SJSA1 (cell line): ENCODE measurements at places on chromosomes 6 and 20.

- H3K27ac ChIP-seq = no peak overlapping the region
- H3K27me3 ChIP-seq = no peaks in the 10 kb centered on the region
- H3K4me3 ChIP-seq = peak overlapping the region; percentile 14; the same call in 1 of the 2 replicates
- no peak for DNase-seq
- H3K4me1 ChIP-seq = peaks cover 19% of the 10 kb centered on the region
Measured at GRCh38 chr6:16228709-16229665, 9.4 kb upstream of the GMPR start.

DNA sequence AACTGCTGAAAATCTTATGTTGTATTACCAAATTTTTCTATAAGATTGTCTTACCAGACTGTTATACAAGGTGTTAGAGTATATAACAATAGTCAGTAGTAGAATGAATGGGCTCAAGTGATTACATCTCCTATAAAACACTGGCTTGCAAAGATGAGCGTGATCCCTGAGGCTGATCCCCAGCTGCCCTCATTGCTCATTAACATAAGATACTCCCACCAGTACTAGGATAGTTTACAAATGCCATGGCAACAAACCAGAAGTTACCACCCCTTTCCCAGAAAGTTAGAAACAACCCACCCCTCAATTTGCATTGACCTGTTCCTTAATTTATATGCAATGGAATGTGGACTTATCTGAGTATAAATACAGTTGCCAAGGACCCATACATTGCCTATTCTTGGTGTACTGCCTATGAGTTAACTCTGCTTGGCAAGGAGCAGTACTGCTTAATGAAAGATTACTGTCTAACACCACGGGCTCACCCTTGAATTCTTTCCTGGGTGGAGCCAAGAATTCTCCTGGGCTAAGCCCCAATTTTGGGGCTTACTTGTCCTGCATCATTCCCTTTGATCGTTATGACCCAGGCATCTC lies 252.8 kb upstream of the CHD6 start:
- H3K27me3 ChIP-seq = no peaks in the 10 kb centered on the region
- H3K4me1 ChIP-seq = no peaks in the 10 kb centered on the region
- no peak for DNase-seq
- H3K36me3 ChIP-seq = no peaks in the 10 kb centered on the region

- H3K36me3 ChIP-seq = peaks cover 32% of the 10 kb centered on the region
- DNase-seq = no peak
Measured at GRCh38 chr20:32463642-32464400, 105.7 kb downstream of the ASXL1 start.

- H3K27me3 ChIP-seq = no peaks in the 10 kb centered on the region
- DNase-seq = no peak
Measured at GRCh38 chr20:33648396-33649004, 13.6 kb upstream of the C20orf144 start.

DNA sequence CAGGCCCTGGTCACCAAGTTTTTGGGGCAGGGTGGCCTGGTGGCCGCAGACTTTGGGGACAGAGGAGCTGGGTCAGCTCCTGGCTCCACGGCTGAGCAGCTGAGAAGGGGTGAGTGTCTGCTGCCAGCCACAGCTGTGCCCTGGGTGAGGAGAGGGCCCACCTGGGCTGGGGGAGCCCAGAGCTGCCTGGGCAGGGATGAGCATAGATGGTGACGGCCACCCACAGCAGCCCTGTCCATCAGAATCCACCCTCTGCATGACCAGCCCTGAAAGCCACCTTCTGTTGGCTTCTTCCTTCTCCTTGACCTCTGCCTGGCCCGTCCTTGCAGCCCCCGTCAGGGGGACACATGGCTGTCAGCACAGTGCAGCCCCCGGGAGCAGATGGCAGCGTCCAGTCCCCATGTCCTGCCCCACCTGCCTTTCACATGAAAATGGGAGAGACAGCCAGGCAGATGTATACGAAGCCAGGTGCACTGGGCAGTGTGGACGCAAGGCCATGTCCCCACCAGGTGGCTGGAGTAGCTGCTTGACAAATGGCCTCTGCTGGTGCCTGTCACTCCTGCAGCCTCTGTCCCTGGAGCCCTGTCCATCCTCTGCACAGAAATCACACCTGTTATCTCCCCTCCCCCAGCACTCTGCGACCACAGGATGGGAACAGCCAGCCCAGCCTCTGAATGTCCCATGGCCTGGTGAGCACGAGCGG lies 220.8 kb downstream of the PREX1 start:
- no peak for DNase-seq
- H3K4me1 ChIP-seq = no peaks in the 10 kb centered on the region
- no peak overlapping the region for H3K27ac ChIP-seq
- H3K27me3 ChIP-seq = peaks cover 31% of the 10 kb centered on the region

GRCh38 chr6:43088654-43089056 lies 12.5 kb downstream of the PTK7 start:
- H3K27ac ChIP-seq = no peak overlapping the region
- no peaks in the 10 kb centered on the region for H3K27me3 ChIP-seq
- DNase-seq = no peak
- peaks cover 26% of the 10 kb centered on the region for H3K4me1 ChIP-seq
- H3K36me3 ChIP-seq = no peaks in the 10 kb centered on the region
- H3K4me3 ChIP-seq = no peak overlapping the region

- DNase-seq = no peak
- H3K27ac ChIP-seq = no peak overlapping the region
- H3K36me3 ChIP-seq = no peaks in the 10 kb centered on the region
- no peak overlapping the region for H3K4me3 ChIP-seq
Measured at GRCh38 chr6:121142093-121142492, 192.2 kb downstream of the TBC1D32 start.

DNA sequence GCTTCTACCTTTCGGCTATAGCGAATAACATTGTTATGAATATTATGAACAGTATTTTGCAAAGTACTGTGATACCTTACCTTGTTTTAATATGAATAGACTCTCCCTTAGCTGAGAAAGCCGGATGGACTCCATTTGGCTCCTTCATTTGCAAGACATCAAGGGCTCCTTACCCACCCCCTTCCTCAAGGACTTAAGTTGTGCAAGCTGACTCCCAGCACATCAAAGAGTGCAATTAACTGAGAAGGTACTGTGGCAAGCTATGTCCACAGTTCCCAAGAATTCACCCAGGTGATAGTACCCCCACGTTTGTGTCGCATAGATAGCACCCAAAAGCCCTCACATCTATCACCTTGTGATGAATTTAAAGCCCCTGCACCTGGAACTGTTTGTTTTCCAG lies 11.2 kb downstream of the CST5 start:
- H3K36me3 ChIP-seq = no peaks in the 10 kb centered on the region
- no peaks in the 10 kb centered on the region for H3K4me1 ChIP-seq
- H3K27me3 ChIP-seq = 0 out of 2 replicates have a peak, but pooled peaks cover 3% of the 10 kb centered on the region
- no peak overlapping the region for H3K27ac ChIP-seq

- H3K27ac ChIP-seq = no peak overlapping the region
- H3K27me3 ChIP-seq = peaks cover 36% of the 10 kb centered on the region
- H3K4me1 ChIP-seq = peaks cover 7% of the 10 kb centered on the region
- H3K4me3 ChIP-seq = no peak overlapping the region
- no peaks in the 10 kb centered on the region for H3K36me3 ChIP-seq
Measured at GRCh38 chr20:62590309-62591121, 51.8 kb upstream of the SLCO4A1 start.

DNA sequence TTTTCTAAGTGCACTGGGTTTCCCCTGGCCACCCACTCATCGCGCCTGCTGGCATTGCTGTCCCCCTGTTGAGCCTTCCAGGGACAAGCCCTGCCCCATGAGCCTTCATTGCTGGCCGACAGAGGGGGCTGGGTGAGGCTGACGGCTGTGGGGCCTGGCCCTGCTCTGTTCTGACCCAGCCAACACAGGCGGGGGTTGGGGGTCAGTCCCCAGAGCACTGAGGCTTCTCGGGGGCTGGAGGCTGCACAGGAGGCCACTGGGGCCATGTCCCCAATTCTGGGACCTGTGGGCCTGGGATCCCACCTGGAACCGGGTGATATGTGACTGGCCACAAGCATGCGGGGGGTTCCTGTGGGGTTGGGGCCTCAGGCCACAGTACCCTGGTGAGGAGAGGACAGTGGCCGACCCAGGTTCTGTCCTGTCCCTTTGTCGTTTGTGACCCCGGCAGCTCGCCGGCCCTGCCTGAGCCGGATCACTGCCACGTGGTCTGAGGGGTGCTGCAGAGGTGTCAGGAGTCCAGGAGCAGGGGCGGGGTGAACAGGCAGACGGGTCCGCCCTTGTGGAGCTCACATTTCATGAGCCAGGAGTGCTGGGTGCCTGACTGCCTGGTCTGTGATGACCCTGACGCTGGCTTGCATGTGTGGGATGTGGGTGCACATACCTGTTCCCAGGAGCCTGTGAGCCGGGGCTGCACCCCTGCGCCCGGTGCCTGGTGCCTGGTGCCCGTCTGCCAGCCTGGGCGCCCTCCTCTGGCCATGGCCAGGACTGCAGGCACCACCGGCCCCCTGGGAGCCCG lies 2.1 kb upstream of the COL20A1 start:
- H3K4me3 ChIP-seq = no peak overlapping the region
